Stimulated activated CD4-positive, alpha-beta T cell treated with anti-CD3 and anti-CD28 coated beads, Interleukin-2, amount 100 ng/mL, for 24 hours (primary cell): ENCODE measurements at places on chromosomes 11 and 22.
A peak's percentile ranks its signal among the peaks of the same experiment; 100 is the strongest.

- DNase-seq: no peak
These were observed 7.9 kb upstream of the FOXRED2 start for GRCh38 chr22:36514766-36515165.

- DNase-seq: peak; percentile 82
These were observed 11.2 kb upstream of the BID start for GRCh38 chr22:17785185-17786184.

DNA sequence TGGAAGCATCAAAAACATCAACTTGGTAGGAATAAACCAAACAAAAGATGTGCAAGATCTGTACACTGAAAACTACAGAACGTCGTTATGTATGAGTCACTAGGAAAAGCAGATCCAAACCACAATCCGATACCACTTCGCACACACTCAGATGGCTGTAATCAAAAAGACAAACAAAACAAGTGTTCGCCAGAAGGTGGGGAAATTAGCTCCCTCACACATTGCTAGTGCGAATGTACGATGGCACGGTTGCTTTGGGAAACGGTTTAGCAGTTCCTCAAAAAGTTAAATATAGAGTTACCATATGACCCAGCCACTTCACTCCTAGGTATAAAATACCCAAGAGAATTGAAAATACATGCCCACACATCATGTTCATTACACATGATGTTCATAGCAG is 14.8 kb upstream of the CARD10 start:
- DNase-seq: no peak

- peak; percentile 62 for DNase-seq
These were observed 57.7 kb upstream of the DRD2 start for GRCh38 chr11:113532697-113533424.

- DNase-seq: no peak
These were observed 6.8 kb upstream of the INSC start for GRCh38 chr11:15107730-15108515.

DNA sequence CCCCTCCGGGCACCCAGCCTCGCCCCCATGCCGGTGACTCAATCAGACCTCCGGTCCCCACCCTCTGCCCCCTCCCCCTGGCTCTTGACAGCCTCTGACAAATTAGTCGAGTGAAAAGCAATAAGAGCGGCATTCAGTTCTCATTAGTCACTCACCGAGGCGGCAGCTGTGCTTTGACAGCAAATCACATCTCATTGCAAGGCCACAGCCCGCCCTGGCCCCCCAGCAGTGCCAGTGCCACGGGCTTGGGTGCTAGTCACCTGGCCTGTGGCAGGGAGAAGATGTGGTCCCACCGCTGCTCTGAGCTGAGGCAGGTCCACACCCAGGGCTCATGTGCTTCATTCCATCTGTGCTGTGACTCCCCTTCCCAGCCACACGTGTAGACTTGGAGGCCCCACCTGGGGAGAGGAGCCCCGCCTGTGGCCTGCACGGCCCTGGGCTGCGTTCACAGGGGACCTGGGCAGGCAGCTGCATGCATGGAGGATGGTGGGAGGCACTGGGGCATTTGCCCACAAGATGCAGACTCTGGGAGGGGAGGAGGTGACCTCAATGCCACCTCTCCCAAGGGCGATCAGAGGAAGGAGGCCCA is 7.4 kb upstream of the TH start:
- no peak for DNase-seq

DNA sequence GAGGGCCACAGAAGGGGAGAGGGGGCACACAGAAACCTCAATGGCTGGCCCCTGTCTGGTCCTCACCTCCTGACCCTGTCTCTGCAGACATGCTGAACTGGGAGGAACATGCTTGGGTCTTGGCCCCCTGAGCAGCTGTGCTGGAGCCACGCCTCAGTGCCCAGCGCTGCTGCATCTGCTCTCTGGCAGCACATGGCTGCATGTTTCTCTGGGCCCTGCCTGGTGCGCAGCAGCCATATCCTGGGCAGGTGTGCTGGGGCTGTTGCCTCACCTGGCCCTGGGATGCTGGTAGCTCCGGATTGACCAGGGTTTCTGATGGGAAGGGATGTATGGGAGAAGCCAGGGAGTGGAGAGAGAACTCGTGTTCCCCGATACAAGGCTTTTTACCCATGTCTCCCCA is 248.0 kb downstream of the ST3GAL4 start:
- no peak for DNase-seq

GRCh38 chr11:9815486-9816136 is 151.7 kb downstream of the SWAP70 start:
- no peak for DNase-seq

DNA sequence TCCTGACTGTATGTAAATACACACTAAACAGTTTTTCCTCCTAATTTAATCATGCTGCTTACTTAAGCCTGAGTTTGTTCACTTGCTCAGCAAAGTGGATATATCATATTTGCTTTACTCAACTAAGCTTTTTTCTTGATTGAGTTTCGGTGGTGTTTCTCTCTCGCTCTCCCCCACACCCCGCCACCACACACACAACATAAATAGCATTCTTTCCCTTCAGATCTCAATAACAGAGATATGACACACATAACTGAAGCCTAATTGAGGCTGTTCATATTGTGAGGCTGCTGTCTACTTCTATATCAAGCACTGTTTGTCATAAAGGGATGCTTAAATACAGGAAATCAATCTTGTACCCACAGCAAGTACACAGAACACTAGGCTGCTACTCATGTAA is 364.9 kb downstream of the FAT3 start:
- no peak for DNase-seq

GRCh38 chr11:72078477-72078876 is 1.9 kb downstream of the NUMA1 start:
- no peak for DNase-seq

DNA sequence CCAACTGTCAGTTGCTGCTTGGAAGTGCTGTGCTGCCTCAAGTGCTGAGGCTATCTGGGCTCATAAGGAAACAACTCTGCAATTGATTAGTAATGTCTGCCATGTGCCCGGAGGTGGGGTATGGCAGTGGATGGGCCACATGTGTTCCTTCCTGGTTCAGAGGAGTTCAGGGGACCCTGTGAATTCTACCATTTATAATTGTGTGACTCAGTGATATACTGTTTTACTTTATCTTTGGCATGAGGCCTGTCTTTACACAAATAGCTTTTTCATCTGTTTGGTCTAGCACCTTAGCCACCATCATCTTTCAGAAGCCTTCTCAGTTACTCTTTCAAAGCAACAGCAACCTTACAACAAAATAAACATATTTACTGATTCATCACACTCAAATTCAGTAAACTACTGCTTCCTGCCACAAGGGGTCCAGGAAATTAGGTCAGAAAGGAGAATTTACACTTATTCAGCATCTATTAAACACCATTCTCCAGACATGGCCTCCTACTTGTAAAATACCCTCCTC is 20.9 kb downstream of the DKK3 start:
- DNase-seq: no peak

DNA sequence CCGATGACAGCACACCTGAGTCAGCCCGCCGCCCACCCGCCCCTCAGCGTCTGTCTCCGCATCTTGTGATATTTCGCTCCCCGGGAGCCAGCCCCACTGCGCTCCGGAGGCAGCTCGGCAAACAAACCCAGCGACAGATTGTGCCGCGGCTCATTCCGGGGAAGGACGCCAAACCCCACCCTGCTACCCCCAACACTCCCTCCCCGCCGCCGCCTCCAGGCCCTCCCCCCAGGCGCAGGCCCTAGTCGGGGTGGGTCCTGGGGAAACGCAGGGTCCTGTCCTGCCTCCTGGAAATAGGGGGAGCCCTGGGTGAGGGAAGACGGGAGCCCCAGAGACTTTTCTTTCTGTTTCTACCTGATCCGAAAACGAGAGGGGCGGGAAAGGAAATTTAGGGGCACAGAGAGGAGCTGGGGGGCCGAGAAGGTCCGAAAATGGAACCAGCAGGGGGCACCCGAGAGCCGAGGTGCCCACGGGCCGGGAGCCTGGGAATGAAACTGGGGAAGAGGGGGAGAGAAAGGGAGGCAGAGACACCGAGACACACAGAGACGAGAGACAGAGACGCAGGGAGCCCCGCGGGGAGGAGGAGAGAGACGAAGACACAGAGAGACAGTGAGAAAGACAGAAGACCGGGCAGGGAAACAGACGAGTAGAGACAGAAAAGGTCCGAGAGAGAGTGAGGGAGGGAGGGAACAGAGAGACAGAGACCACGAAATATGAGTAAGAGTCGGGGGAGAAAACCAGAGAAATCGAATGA is 1.7 kb upstream of the RTN4RL2 start:
- DNase-seq: peak; percentile 62

GRCh38 chr22:41364955-41365354 is 16.8 kb upstream of the TEF start:
- no peak for DNase-seq

GRCh38 chr22:42655693-42656092 is 6.5 kb upstream of the CYB5R3 start:
- DNase-seq: no peak

- DNase-seq: no peak
These were observed 41.7 kb upstream of the NUP160 start for GRCh38 chr11:47889714-47890441.

- DNase-seq: no peak
These were observed 18.8 kb downstream of the IL17REL start for GRCh38 chr22:49993649-49994360.

- no peak for DNase-seq
These were observed 3.8 kb downstream of the CD81 start for GRCh38 chr11:2380807-2381350.

- DNase-seq: no peak
These were observed 591.4 kb downstream of the SOX6 start for GRCh38 chr11:15764948-15765347.

DNA sequence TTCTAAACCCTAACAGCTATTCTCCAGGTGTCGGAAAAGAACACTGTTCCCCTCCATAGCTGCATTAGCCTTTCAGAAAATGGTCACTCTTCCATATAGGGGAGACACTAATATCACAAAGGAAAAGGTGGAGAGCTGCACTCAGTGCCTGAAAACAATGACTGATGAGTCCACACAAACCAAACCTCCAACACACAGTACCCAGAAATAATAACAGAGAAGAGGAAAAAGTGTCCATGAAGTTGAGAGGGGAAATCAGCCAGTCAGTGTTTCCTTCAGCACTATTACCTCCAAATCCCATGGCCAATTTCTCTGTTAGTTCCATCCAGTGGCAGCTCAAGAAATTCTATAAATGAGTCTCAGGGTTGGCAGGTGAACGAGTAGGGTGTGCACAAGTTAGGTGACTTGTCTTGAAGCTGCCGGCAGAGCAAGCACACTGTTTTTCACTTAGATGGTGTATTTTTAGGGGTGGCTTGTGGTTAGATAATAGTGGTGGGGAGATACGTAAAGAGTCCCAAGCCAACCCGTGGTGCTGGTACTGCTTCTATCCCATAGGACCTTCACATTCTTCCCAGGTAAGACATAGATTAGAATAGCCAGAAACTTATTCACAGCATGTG is 84.5 kb upstream of the CHRM4 start:
- DNase-seq: no peak

DNA sequence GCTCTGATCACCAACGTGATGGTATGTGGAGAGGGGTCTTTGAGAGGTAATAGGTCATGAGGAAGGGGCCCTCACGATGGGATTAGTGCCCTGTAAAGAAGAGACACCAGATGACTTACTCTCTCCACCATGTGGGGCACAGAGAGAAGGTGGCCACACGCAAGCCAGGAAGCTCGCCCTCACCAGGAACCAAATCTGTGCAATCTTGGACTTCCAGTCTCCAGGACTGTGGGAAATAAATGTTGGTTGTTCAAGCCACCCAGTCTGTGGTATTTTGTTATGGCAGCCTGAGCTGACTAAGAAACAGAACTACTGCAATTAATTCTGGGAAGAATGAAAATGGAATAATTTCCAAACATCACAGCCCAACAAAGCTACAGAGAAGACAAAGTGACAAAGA is 117.5 kb downstream of the SNX19 start:
- no peak for DNase-seq

DNA sequence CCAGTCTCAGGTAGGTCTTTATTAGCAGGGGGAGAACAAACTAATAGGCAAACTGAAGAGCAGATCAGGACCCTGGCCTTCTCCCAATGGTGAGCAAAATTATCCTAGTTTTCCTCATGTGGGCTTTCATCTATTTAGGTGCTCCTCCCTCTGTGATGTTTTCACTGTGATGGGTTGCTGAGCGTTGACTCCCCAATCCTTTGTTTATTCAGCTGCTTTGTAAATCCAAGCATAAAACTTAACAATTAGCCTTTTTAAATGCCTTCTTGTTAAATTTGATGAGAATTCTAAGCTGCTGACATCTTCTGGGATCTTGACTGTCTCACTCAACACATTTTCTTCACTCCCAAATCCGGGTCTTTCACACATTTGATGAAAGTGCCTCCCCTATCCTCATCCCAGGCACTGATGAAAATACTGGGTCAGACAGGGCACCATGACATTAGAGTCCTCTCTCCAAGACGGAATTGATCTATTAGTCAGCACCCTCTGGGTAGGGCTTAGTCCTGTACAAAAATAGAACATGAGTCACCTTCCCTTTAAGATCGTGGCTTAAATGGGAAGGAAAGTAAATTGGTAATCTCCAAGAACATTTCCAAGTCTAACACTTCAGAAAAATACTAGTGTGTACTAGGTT is 199.3 kb upstream of the ISX start:
- DNase-seq: no peak

- no peak for DNase-seq
These were observed 303.9 kb downstream of the CASP12 start for GRCh38 chr11:104594228-104594958.

- DNase-seq: no peak
These were observed 45.1 kb upstream of the LMO2 start for GRCh38 chr11:33936725-33937604.

- no peak for DNase-seq
These were observed 462.1 kb downstream of the OPCML start for GRCh38 chr11:133070021-133070713.

DNA sequence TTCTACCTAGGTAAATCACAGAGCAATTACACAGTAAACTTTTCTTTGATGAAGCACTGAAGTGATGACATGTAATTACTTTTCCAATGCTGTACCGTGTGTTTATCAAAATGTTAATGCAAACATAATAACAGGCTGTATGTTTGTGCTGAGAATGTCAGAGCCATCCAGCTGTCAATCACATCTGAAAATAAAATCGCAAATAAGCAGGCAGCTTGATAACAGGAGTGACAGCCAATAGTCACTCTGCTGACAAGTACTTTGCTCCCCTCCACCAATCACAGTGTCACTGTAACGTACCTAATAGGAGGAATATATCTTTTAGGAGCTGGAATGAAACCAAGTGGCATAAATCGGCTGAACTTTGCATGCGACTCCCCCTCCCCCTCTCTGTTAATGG is 119.7 kb downstream of the KIRREL3 start:
- DNase-seq: no peak

DNA sequence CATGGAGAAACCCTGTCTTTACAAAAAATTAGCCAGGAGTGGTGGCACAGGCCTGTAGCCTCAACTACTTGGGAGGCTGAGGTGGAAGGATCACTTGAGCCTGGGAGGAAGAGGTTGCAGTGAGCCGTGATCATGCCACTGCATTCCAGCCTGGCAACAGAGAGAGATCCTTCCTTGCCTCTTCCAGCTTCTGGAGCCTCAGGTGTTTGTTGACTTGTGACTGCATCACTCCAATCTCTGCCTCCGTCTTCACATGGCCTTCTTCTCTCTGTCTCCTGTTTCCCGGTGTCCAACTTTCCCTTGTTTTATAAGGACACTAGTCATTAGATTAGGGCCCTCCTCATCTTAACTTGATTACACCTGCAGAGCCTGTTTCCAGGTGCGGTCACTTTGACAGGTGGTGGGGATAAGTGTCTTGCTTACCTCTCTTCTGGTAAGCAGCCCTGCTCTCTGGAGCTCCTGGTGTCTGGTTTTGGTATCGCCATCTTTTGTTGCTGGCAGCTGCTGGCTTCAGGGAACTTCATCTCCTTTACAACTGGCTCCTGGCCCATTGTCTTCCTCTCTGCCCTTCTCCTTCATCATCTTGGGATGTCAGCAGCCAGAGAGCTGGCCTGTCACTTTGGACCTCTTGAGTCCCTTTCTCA is 8.2 kb upstream of the USP2 start:
- DNase-seq: no peak
